Aorta (tissue), 5 donors: ENCODE measurements at places on chromosomes 1 and 21. TPM values are rescaled to one million over a fixed set of nuclear protein-coding genes. Genes with fewer than 3 reads are reported as not detected.

- no peak for DNase-seq
- H3K36me3 ChIP-seq = no peaks in the 10 kb centered on the region
- no peaks in the 10 kb centered on the region for H3K4me1 ChIP-seq
- H3K27me3 ChIP-seq = no peaks in the 10 kb centered on the region
- H3K4me3 ChIP-seq = no peak overlapping the region
Observed at GRCh38 chr1:164263540-164263939, 295.4 kb upstream of the PBX1 start.

DNA sequence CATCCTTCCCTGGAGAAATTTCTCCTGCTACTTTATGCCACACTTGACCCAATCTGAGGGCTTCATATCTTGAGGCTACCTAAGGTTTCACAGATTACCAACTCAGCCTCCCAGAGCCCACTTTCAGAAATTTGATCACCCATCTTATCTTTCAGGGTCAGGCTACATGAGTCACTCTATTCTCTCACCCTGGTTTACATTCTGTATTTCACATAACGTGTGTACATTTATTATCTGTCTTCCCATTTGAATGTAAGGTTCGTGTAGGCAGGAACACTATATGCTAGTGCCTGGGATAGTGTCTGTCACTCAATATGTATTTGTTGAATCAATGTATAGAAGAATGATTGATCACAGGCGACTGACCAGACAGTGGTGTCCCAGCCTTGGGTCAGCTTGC, 124.8 kb downstream of the UBE2U start:
- H3K36me3 ChIP-seq = no peaks in the 10 kb centered on the region
- no peak for DNase-seq
- H3K4me3 ChIP-seq = no peak overlapping the region
- H3K27me3 ChIP-seq = no peaks in the 10 kb centered on the region
- peaks cover 2% of the 10 kb centered on the region for H3K4me1 ChIP-seq

- peak; percentile 96 for DNase-seq
- peaks cover 4% of the 10 kb centered on the region for H3K36me3 ChIP-seq
- H3K27me3 ChIP-seq = no peaks in the 10 kb centered on the region
- H3K27ac ChIP-seq = peak within 1 kb of the TSS; percentile 60
- H3K4me3 ChIP-seq = peak within 1 kb of the TSS; percentile 89
Observed at GRCh38 chr1:45011837-45012638, at the start of gene UROD. UROD (plus strand) TSS chr1:45012254; CDS start chr1:45012266, 12 bp downstream.

DNA sequence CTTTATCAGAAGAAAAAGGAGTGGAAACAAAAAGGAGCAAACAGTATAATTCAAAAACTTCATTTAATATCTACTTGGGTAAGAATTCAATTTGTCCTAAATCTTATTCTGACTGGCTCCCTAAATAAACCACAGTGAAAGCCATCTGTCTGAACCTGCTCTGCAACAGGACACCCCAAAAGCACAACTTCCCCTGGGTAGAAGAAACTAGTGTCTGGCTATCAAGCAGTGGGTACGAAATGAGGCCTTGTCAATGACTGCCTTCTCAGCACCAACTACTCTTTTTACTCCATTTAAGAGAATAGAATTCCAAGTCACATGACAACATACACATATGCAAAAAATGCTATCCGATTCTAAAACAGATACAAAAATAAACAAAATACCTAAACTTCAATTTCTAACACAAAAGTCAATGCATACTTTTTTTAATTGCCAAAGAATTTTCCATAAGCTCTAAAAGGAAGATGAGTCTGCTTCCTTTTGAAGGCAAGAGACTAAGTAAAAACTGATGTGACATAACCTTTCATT, 206.8 kb downstream of the SLC45A1 start:
- H3K27ac ChIP-seq = no peak overlapping the region
- peaks cover 2% of the 10 kb centered on the region for H3K4me1 ChIP-seq
- H3K27me3 ChIP-seq = no peaks in the 10 kb centered on the region
- H3K4me3 ChIP-seq = peak overlapping the region; percentile 42
- no peaks in the 10 kb centered on the region for H3K36me3 ChIP-seq
- DNase-seq = no peak

- H3K27ac ChIP-seq = no peak overlapping the region
- peaks cover 4% of the 10 kb centered on the region for H3K4me1 ChIP-seq
- H3K4me3 ChIP-seq = no peak overlapping the region
- H3K36me3 ChIP-seq = no peaks in the 10 kb centered on the region
- no peak for DNase-seq
- H3K27me3 ChIP-seq = no peaks in the 10 kb centered on the region
Observed at GRCh38 chr1:109255097-109255651, 5.8 kb downstream of the CELSR2 start.

- H3K27me3 ChIP-seq = no peaks in the 10 kb centered on the region
- no peaks in the 10 kb centered on the region for H3K4me1 ChIP-seq
- H3K4me3 ChIP-seq = no peak overlapping the region
- no peak overlapping the region for H3K27ac ChIP-seq
Observed at GRCh38 chr21:38883142-38883541, 77.4 kb downstream of the ETS2 start.

The CFAP45 gene
- polyA plus RNA-seq = not detected
